ENCODE measurements at places on chromosomes 13 and 19. TPM values are rescaled to one million over a fixed set of nuclear protein-coding genes. Genes with fewer than 3 reads are reported as not detected.

- H3K27ac ChIP-seq = no peak overlapping the region
- DNase-seq = no peak
- H3K4me3 ChIP-seq = no peak overlapping the region
- H3K36me3 ChIP-seq = no peaks in the 10 kb centered on the region
- no peaks in the 10 kb centered on the region for H3K4me1 ChIP-seq
- no peaks in the 10 kb centered on the region for H3K27me3 ChIP-seq
These were observed 328.6 kb downstream of the TBC1D4 start for GRCh38 chr13:75153386-75153785.

Gene RPS5
- total RNA-seq = 2,407 TPM

- H3K4me3 ChIP-seq = no peak overlapping the region
- H3K27me3 ChIP-seq = no peaks in the 10 kb centered on the region
- peaks cover 8% of the 10 kb centered on the region for H3K4me1 ChIP-seq
- no peak for DNase-seq
- no peak overlapping the region for H3K27ac ChIP-seq
These were observed 2.5 kb upstream of the GPX4 start for GRCh38 chr19:1101337-1101698.

DNA sequence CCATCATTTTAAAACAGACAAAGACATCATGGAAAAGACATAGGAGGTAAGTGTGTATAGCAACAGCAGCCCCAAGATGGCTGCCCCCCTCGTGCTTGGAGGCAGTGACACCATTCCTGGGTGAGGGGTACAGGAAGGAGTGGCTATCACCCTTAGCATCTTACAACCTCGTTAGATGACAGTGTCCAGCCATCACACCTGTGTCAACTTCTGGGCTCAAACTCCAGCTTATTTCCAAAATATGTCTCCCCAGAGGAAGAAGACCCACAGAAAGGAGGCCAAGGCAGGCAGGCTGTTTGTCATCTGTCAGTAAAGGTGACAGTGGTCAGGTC lies 27.5 kb downstream of the EPS15L1 start:
- H3K27ac ChIP-seq = no peak overlapping the region
- H3K4me3 ChIP-seq = no peak overlapping the region
- no peaks in the 10 kb centered on the region for H3K27me3 ChIP-seq
- H3K36me3 ChIP-seq = no peaks in the 10 kb centered on the region
- H3K4me1 ChIP-seq = peaks cover 25% of the 10 kb centered on the region

Gene LRRC4B
- 12.0 TPM for total RNA-seq

GRCh38 chr19:14505488-14506239 lies 9.7 kb upstream of the GIPC1 start:
- H3K36me3 ChIP-seq = no peaks in the 10 kb centered on the region
- H3K4me3 ChIP-seq = no peak overlapping the region
- H3K27me3 ChIP-seq = no peaks in the 10 kb centered on the region
- no peaks in the 10 kb centered on the region for H3K4me1 ChIP-seq
- H3K27ac ChIP-seq = no peak overlapping the region
